Esophagus muscularis mucosa (tissue), 4 donors: ENCODE measurements at places on chromosomes 6 and 20.

DNA sequence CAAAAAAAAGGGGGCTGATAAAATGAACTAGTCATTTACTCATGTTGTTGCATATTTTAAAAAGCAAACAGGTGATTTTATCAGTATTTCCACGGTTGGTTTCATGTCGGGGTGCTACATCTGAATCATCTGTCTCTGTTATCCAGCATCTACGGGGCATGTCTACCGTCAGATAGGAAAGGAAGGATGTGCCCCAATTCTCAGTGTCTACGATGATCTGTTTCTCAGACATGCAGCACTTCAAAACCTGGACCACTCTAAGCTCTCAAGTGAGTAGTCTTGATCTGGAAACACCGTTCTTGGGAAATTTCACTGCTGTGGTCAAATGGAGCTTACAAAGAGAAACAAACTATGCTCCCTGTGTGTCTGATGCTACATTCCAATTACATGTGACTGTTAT is 240.3 kb upstream of the TAB2 start:
- DNase-seq: no peak
- H3K4me1 ChIP-seq: peaks cover 18% of the 10 kb centered on the region
- H3K27ac ChIP-seq: no peak overlapping the region
- no peaks in the 10 kb centered on the region for H3K27me3 ChIP-seq
- no peak overlapping the region for H3K4me3 ChIP-seq

GRCh38 chr6:108897371-108897770 is 49.1 kb downstream of the ARMC2 start:
- no peak for DNase-seq
- H3K36me3 ChIP-seq: no peaks in the 10 kb centered on the region
- H3K4me1 ChIP-seq: peaks cover 28% of the 10 kb centered on the region
- no peak overlapping the region for H3K4me3 ChIP-seq
- no peak overlapping the region for H3K27ac ChIP-seq
- H3K27me3 ChIP-seq: no peaks in the 10 kb centered on the region

GRCh38 chr6:121157906-121158305 is 176.4 kb downstream of the TBC1D32 start:
- no peak for DNase-seq
- H3K4me1 ChIP-seq: no peaks in the 10 kb centered on the region
- no peaks in the 10 kb centered on the region for H3K27me3 ChIP-seq
- no peak overlapping the region for H3K27ac ChIP-seq
- peaks cover 5% of the 10 kb centered on the region for H3K36me3 ChIP-seq

- no peaks in the 10 kb centered on the region for H3K4me1 ChIP-seq
- no peaks in the 10 kb centered on the region for H3K36me3 ChIP-seq
- no peaks in the 10 kb centered on the region for H3K27me3 ChIP-seq
- no peak overlapping the region for H3K4me3 ChIP-seq
- H3K27ac ChIP-seq: no peak overlapping the region
- DNase-seq: peak; percentile 91
These were observed 7.6 kb downstream of the TREM1 start for GRCh38 chr6:41278699-41279405.

DNA sequence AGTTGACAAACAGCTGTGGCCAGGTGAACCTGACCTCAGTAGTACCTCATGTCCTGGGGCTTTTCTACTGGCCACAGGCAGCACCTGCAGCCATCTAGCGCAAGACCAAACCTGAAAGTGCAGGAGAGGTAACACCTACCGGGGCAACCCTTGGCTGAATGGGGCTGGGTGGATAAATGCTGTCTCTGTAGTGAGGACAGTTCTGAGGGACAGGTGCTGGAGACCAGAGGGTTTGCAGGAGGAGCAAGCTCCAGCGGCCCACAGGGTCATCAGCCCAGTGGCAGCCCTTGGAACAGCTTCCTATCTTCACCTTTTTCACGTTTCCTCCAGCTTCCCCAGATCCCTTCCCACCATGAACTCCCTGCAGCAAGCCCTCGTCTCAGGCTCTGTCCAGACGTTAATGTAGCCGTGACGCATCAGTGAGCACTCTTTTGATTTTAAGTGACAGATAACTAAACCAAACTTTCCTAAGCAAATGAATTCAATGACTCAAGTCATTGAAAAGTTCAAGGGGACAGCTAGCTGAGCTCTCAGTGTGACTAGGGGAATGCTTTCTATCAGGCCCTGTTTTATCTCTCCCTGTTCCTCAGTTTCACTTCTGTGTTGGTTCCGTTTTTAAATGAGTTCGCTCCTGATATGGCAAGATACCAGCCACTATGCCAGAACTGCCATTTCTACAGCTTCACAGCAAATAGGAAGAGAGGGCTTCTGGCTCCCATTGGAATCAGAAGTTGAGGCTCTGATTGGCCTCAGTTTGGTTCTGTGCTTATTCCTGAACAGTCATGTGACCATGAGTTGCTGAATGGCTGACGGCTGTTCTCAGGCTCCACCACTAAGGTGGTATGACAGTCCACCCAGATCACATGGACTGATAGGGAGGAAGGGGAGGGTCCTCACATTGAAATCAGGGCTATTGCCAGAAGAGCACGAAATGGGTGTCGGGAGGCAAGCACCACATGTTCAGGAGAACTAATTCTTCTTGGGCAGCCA is 12.1 kb upstream of the PFDN4 start:
- H3K27ac ChIP-seq: no peak overlapping the region
- DNase-seq: peak; percentile 55
- no peaks in the 10 kb centered on the region for H3K36me3 ChIP-seq
- no peaks in the 10 kb centered on the region for H3K27me3 ChIP-seq

- H3K36me3 ChIP-seq: no peaks in the 10 kb centered on the region
- peaks cover 9% of the 10 kb centered on the region for H3K4me1 ChIP-seq
- H3K27me3 ChIP-seq: no peaks in the 10 kb centered on the region
- H3K27ac ChIP-seq: no peak overlapping the region
- no peak for DNase-seq
These were observed 33.4 kb upstream of the PLN start for GRCh38 chr6:118514689-118515088.

- H3K4me3 ChIP-seq: no peak overlapping the region
- no peak overlapping the region for H3K27ac ChIP-seq
- H3K4me1 ChIP-seq: no peaks in the 10 kb centered on the region
- no peak for DNase-seq
- H3K27me3 ChIP-seq: no peaks in the 10 kb centered on the region
These were observed 32.2 kb upstream of the TULP1 start for GRCh38 chr6:35544769-35545361.

GRCh38 chr20:58168843-58169242 is 59.6 kb downstream of the ANKRD60 start:
- H3K27ac ChIP-seq: no peak overlapping the region
- no peak for DNase-seq
- H3K36me3 ChIP-seq: no peaks in the 10 kb centered on the region
- no peaks in the 10 kb centered on the region for H3K27me3 ChIP-seq
- H3K4me1 ChIP-seq: no peaks in the 10 kb centered on the region
